Regular cardiac myocyte (primary cell): ENCODE measurements at places on chromosomes 12 and 14. TPM values are rescaled to one million over a fixed set of nuclear protein-coding genes. Genes with fewer than 3 reads are reported as not detected.

Gene GPR65
- total RNA-seq = 0.19 and 0.28 TPM in 2 replicates

Gene DLST
- total RNA-seq = 48.5 and 80.7 TPM in 2 replicates

Gene NRL
- total RNA-seq = 0.56 and 0.77 TPM in 2 replicates

Gene ATG2B
- total RNA-seq = 15.1 and 18.6 TPM in 2 replicates

Gene KRT2
- not detected in 2 replicates for total RNA-seq

Gene ADAMTS20
- not detected in 2 replicates for total RNA-seq

Gene MOK
- 15.2 and 19.7 TPM in 2 replicates for total RNA-seq

Gene MAPKAPK5
- 31.4 and 32.1 TPM in 2 replicates for total RNA-seq
